Activated T-cell treated with anti-CD3 and anti-CD28 coated beads, Interleukin-2, amount 50 U/mL, for 48 hours (primary cell): ENCODE measurements at places on chromosomes 12 and 14.
A peak's percentile ranks its signal among the peaks of the same experiment; 100 is the strongest.

- DNase-seq, result no peak
Observed at GRCh38 chr14:90576581-90576980, 179.8 kb downstream of the CALM1 start.

- no peak for DNase-seq
Observed at GRCh38 chr14:58780185-58780584, 142.4 kb downstream of the DACT1 start.

GRCh38 chr14:50233951-50234250, 2.5 kb upstream of the SOS2 start:
- DNase-seq, result no peak

DNA sequence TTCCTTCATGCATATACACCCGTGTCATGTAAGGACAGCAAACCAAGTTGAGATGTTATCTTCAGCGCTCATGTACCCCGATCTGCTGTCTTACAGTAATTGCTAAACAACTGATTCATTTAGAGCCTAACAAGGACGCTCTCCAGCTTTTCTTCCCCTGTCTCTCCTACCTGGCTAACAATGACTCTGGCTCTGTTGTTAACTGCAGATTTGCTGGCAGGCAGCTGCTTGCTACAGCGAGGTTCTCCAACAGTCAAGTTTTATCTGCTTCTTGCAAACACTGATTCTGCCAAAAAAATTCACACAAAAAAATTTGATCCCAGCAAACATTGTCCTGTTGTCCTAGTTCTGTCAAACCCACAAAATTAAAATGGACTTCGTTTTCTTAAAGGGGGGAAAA, 101.6 kb downstream of the OTX2 start:
- DNase-seq, result no peak

DNA sequence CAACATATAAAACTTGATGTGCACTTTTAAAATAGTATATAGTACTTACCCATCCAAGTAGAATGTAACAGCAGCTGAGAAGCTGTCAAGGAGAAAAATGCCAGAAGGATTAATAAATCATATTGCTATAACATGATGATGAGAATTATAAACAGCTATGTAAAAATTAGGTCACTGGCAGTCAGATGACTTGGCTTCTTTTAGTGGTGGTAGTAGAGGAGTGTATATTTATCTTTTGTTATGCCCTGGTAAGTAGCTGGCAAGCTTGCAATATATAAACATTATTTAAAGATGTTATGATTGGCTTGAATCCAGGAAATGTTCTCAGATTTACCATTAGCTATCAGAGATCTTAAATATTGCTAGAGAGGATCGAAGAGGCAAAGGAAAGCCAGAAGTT, 471.0 kb upstream of the MGAT4C start:
- no peak for DNase-seq

- DNase-seq, result no peak
Observed at GRCh38 chr14:50871914-50872732, at the start of gene ABHD12B. Gene ABHD12B (plus strand): TSS chr14:50872053. CDS start chr14:50872175, 122 bp downstream.

GRCh38 chr12:119072440-119072839, 91.1 kb downstream of the SRRM4 start:
- no peak for DNase-seq

GRCh38 chr12:127113945-127114344, 1153.0 kb upstream of the TMEM132C start:
- no peak for DNase-seq

- no peak for DNase-seq
Observed at GRCh38 chr14:55241673-55242072, 29.5 kb upstream of the FBXO34 start.

GRCh38 chr12:94111302-94111701, 37.1 kb upstream of the PLXNC1 start:
- no peak for DNase-seq

- no peak for DNase-seq
Observed at GRCh38 chr12:27517961-27518665, 5.9 kb upstream of the PPFIBP1 start.

DNA sequence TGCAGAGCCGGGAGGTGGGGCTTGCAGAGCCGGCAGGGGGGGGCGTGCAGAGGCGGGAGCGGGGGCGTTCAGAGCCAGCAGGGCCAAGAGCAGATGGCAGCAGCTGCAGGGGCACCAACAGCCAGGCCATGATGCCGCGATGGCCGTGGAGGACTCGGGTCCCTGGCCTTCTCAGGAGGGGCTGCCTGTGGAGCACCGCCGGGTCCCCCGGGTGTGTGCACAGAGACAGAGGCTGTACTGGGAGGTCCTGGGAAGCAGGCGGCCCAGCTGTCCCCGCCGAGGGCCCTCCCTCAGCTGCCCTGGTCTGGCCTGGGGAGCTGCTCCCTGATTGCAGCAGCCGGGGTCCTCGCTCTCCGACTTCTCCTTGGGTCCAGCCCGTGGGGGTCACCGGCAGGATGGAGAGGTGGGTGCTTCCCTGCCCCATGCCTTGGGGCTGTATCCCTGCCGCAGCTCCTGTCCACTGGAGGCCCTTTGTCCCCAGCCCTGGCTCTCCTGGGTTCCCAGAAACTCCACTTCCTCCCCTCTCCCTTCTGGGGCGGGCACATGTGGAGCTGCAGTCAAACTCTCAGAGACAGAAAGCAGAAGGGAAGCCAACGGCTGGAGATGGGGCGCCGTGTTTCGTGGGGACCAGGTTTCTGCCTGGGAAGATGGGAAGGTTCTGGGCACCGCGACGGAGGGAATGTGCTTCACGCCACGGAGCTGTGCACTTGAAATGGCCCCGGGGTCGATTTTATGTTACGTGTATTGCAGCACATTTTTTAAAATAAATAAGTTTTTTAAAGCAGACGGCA, 75.8 kb upstream of the GALNT9 start:
- no peak for DNase-seq

DNA sequence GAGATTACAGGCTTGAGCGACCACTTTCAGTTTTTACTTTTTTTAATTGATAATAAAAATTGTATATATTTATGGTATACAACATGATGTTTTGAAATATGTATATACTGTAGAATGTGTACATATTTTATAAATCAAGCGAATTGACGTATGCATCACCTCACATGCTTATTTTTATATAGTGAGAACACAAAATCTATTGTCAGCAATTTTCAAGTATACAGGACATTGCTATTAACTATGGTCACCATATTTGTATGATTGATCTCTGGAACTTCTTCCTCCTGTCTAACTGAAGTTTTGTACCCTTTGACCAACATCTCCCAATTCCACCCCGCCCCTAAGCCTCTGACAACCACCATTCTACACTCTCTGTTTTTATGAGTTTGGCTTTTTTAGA, 56.3 kb upstream of the KICS2 start:
- no peak for DNase-seq

DNA sequence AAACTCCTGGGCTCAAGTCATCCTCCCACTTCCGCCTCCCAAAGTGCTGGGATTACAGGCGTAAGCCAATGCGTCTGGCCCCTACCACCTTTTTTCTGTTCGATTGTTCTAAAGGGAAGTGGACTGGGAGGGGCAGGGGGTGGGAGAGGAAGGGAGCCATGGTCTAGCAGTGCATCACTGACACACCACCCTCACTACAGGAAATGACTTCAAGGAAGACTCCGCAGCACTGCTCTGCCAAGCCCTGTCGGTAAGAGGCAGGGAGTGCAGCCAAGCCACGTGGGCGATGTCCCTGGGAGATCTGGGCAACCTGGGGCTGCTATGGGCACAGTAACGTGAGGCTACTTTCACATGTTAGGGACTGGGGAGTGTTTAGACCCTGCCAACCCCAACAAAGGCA, 18.0 kb downstream of the LRRC74A start:
- peak; percentile 68 for DNase-seq

- DNase-seq, result no peak
Observed at GRCh38 chr12:88371416-88372183, 208.7 kb downstream of the KITLG start.

GRCh38 chr12:21942377-21942703, 1.1 kb upstream of the ABCC9 start:
- DNase-seq, result no peak

- no peak for DNase-seq
Observed at GRCh38 chr12:116495260-116495659, 63.9 kb upstream of the MAP1LC3B2 start.

DNA sequence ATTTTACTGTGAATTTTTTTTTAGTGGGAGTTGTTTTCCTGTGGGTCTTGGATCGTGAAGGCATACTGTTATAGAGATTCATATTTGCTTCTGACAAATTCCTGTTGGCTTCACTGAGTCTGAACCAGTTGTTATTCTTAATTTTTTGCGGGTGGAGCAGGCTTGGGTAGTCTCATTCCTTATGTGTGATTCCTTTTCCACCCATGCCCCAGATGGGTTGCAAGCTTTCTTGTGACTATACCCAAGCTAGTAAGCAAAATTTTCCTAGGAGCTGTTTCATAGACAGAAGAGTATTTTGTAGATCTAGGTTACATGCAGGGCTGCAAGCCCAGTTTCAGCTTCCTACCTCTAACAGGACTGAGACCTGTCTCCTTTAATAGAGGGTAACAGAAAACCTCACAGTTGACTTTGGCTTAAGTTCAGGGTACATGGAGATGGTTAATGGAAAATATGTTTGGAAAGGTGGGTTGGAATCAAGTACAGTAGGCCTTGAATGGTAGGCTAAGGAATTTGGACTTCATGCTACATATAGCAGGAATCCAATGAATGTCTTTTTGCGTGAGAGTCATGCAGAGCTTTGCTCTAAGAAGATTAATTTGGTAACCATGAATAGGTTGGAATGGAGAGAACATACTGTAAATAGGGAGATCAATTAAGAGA, 29.0 kb downstream of the TRMT5 start:
- no peak for DNase-seq

DNA sequence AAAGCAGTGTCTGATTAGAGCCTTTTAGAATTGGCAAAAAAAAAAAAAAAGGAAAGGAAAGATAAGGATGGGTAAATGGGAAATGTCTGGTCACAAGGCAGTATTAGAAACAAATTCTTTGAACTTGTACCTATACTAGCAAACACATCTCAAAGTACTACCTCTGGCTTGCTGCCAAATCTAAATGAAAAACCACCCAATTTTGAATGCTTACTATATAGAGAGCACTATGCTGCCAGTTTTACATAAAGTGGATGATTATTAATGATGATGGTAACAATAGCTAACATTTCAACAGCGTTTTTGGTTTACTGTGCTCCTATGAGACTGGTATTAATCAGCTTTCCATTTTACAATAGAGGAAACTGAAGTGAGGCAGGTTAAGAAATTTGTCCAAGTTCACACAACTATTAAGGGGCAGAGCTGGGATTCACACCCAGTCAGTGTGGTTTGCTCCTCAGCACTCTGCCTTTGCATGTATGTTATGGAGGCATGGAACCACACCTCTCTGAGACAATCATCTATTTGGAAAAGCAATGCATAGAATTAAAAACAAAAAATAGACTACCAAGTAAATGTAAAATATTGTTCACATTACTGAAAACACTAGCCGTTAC, 34.2 kb downstream of the ATP2B1 start:
- DNase-seq, result no peak

GRCh38 chr12:59733200-59733599, 137.4 kb downstream of the SLC16A7 start:
- DNase-seq, result no peak

GRCh38 chr12:112153181-112153892, 28.0 kb downstream of the TRAFD1 start:
- DNase-seq, result peak; percentile 12

DNA sequence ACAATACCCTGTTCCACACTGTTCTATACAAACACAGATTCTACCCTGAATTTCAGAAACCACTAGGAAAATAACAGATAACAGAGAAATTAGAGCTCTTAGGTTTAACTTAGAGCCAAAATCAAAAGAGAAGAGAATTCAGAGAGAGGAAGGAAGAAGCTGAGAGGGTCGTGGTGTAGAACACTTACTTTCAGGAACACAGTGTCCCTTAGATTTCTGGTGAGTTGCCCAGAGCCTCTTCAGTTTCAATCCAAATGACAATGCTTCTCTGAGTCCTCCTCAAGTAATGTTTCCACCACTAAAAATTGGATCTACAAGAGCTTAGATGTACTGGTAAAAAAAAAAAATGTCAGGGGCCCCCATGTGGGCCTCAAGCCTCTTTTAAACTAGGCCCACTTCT, 2.6 kb downstream of the YAF2 start:
- DNase-seq, result no peak

DNA sequence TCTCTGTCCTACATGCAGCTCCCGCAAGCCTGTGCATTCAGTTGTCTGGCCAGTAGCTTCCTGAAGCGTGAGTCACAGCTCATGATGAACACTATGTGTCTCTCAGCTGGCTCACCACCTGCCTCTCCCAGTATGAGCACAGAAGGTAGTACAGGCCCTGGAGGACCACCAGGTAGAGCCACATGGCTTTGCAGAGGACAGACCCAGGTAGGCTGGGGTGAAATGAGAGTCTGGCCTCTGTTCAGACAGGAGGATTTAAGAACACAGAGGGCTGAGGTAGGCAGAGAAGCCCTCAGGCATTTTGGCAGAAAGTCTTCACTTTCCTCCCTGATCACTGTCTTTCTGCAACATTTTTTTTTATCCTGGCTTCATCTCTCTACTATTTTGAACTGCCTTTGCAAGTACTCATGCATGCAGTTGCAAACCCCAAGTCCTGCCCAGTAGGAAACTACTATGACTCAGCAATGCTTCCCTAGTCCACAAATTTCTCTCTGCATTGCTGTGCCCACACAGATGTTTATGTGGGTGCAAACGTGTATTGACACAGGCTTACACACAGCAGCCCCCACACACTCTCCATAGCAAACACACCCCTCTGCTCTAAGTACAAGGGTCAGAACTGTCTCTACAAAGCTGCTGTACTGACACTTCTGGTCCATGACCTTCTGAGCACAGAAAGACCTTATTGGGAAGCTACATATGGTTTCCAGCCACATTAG, 7.2 kb upstream of the SDR9C7 start:
- DNase-seq, result no peak

- no peak for DNase-seq
Observed at GRCh38 chr12:52203079-52203921, 11.5 kb upstream of the KRT80 start.

DNA sequence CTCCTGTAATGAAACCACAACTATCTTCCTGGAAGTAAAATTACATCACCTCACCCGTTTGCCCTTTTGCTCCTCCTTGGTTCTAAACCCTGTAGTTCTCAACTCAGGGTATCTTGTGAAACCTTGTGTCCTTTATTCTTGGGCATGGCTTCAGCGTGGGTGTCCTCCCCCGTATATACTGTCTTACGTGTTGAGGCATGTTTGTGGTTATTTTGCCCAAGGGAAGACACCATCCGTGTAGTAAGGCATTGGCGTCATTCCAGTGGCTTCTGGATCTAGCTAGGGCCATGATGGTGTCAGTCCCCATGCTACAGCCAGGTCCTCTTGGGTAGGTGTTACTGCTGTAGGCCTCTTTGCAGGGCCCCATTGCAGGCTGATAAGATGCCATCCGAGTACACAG, 115.4 kb downstream of the ZFP36L1 start:
- no peak for DNase-seq

GRCh38 chr14:104253223-104253822, 114.9 kb downstream of the KIF26A start:
- no peak for DNase-seq

GRCh38 chr14:97462081-97462480, 664.9 kb downstream of the VRK1 start:
- no peak for DNase-seq

GRCh38 chr12:107759410-107759809, 1.5 kb downstream of the PRDM4 start:
- no peak for DNase-seq

GRCh38 chr14:94330857-94331256, 7.7 kb upstream of the SERPINA6 start:
- DNase-seq, result no peak

GRCh38 chr12:19095756-19096480, 33.6 kb upstream of the PLEKHA5 start:
- no peak for DNase-seq

GRCh38 chr14:60309867-60310552, 61.0 kb downstream of the PPM1A start:
- DNase-seq, result no peak

GRCh38 chr12:94149781-94150239, 1.4 kb downstream of the PLXNC1 start:
- peak; percentile 47 for DNase-seq
